SK-N-SH (cell line): ENCODE measurements at places on chromosomes 2 and 18. TPM values are rescaled to one million over a fixed set of nuclear protein-coding genes. Genes with fewer than 3 reads are reported as not detected.

CENPA gene
- polyA plus RNA-seq, result 17.0 and 19.5 TPM in 2 replicates

GRCh38 chr2:227447606-227448005, 24.4 kb upstream of the AGFG1 start:
- H3K27me3 ChIP-seq, result no peaks in the 10 kb centered on the region
- H3K36me3 ChIP-seq, result no peaks in the 10 kb centered on the region
- DNase-seq, result no peak
- H3K27ac ChIP-seq, result no peak overlapping the region
- no peak overlapping the region for H3K4me3 ChIP-seq

SCN3A gene
- 0.33 and 0.97 TPM in 2 replicates for polyA plus RNA-seq

MRPL33 gene
- polyA plus RNA-seq, result 132 and 153 TPM in 2 replicates

DNA sequence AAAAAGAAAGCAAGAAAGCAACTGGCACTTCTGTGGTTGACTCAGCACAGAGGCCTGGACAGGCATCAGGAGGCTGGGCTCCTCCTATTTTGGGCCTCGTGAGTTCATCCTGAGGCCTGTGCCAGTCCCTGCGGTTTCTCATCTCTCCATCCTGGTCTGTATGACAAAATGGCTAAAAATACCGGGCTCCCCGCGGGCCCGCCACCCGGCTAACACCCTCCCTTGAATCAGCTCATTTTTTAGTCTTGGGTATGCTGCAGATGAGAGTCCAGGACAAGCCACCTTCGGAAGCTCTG, 62.3 kb upstream of the YWHAQ start:
- no peak for DNase-seq
- H3K27ac ChIP-seq, result peak overlapping the region; percentile 32
- H3K27me3 ChIP-seq, result no peaks in the 10 kb centered on the region
- no peaks in the 10 kb centered on the region for H3K4me1 ChIP-seq

- peak overlapping the region; percentile 93 for H3K27ac ChIP-seq
- H3K36me3 ChIP-seq, result peaks cover 22% of the 10 kb centered on the region
- H3K27me3 ChIP-seq, result no peaks in the 10 kb centered on the region
- peak; percentile 17 for DNase-seq
- peaks cover 6% of the 10 kb centered on the region for H3K4me1 ChIP-seq
These were observed 1.4 kb downstream of the MARCHF7 start for GRCh38 chr2:159713631-159714246.

EMILIN2 gene
- polyA plus RNA-seq, result 1.4 and 1.6 TPM in 2 replicates

GRCh38 chr2:233209533-233210171, 41.8 kb upstream of the ATG16L1 start:
- no peak overlapping the region for H3K4me3 ChIP-seq
- peaks cover 4% of the 10 kb centered on the region; the same call in 1 of the 2 replicates for H3K4me1 ChIP-seq
- peak; percentile 46 for DNase-seq
- no peaks in the 10 kb centered on the region for H3K36me3 ChIP-seq
- H3K27ac ChIP-seq, result no peak overlapping the region
- H3K27me3 ChIP-seq, result no peaks in the 10 kb centered on the region; the same call in 1 of the 2 replicates

DNA sequence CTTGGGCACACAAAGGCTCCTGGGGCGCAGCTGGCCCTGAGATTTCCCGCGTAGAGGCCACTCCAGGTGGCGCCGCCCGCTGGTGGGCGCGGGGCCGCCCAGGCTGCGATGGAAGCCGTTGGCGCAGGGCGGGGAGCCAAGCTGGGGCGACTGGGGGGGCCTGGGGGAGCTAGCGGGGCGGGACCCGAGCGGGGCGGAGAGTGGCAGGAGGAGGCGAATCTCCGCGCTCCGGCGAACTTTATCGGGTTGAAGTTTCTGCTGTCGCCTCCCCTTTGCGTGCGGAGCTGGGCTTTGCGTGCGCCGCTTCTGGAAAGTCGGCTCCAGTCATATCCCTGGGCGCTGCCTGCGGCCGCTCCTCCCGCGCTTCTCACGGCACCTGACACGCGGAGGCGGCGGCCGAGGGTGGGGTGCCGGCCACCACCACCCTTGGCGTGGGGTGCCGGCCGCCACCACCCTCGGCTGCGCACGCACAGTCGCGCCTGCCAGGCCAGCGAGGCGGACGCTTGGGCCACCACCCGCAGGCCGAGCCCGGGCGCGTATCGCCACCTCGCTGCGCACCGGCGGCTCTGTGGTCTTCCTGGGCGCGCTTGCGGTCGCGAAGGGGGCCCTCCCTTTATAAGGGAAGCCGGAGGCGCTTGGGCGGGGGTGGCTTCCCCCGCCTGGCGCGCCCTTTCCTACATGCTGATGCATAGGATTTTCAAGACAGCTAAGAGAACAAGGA, 919 bp upstream of the CYP1B1 start:
- peak overlapping the region; percentile 88 for H3K27ac ChIP-seq
- H3K4me3 ChIP-seq, result peak overlapping the region; percentile 68
- peaks cover 13% of the 10 kb centered on the region; the same call in 1 of the 2 replicates for H3K4me1 ChIP-seq
- no peaks in the 10 kb centered on the region; the same call in 1 of the 2 replicates for H3K27me3 ChIP-seq
- H3K36me3 ChIP-seq, result no peaks in the 10 kb centered on the region
- DNase-seq, result peak; percentile 98

AFF3 gene
- 0.24 and 0.36 TPM in 2 replicates for polyA plus RNA-seq

SP5 gene
- not detected in 2 replicates for polyA plus RNA-seq

RND3 gene
- polyA plus RNA-seq, result 49.7 and 56.7 TPM in 2 replicates

- DNase-seq, result no peak
- no peaks in the 10 kb centered on the region for H3K4me1 ChIP-seq
- H3K27me3 ChIP-seq, result no peaks in the 10 kb centered on the region
- no peaks in the 10 kb centered on the region for H3K36me3 ChIP-seq
These were observed 452.9 kb upstream of the DSEL start for GRCh38 chr18:67969458-67969857.

ALK gene
- polyA plus RNA-seq, result 0.30 and 0.55 TPM in 2 replicates

GRCh38 chr2:181036848-181037603, 56.6 kb downstream of the UBE2E3 start:
- DNase-seq, result no peak
- no peaks in the 10 kb centered on the region; the same call in 1 of the 2 replicates for H3K4me1 ChIP-seq
- no peaks in the 10 kb centered on the region for H3K27me3 ChIP-seq
- no peak overlapping the region for H3K27ac ChIP-seq
- H3K4me3 ChIP-seq, result no peak overlapping the region

DNA sequence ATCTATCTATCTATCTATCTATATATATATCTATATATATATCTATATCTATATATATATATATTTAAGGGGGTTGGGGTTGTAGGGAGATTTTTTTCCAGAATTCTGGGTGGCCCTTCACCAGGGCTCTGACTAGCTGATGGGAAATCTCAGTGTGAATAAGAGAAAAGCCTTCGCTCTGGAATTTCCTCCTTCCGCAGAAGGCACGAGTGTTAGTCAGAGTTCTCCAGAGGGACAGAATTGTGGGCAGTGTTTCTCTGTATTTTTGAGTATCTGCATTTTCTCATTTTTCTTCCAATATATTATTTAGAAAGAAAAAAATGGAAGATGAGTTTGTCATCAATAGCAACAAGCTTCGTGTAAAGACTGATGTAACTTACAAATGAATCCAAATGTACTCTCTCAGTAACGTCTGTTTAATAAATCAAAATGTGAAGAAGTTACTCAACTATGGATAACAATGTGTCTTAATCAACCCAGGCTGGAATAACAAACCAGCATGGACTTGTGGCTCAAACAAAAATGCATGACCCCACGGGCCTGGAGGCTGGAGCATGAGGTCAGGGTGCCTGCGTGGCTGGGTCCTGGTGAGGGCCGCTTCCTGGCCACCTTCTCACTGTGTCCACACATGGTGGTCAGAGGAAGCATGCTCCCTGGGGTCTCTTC, 10.6 kb upstream of the SNTG2 start:
- H3K4me3 ChIP-seq, result no peak overlapping the region
- H3K4me1 ChIP-seq, result peaks cover 5% of the 10 kb centered on the region; the same call in 1 of the 2 replicates
- H3K27ac ChIP-seq, result no peak overlapping the region
- H3K36me3 ChIP-seq, result no peaks in the 10 kb centered on the region
- no peaks in the 10 kb centered on the region for H3K27me3 ChIP-seq
- DNase-seq, result no peak

EHD3 gene
- 45.3 and 45.4 TPM in 2 replicates for polyA plus RNA-seq

GRCh38 chr2:241092677-241093076, 9.4 kb downstream of the MTERF4 start:
- H3K27me3 ChIP-seq, result no peaks in the 10 kb centered on the region
- H3K36me3 ChIP-seq, result peaks cover 96% of the 10 kb centered on the region
- DNase-seq, result no peak
- H3K4me3 ChIP-seq, result no peak overlapping the region
